Activated T-cell treated with anti-CD3 and anti-CD28 coated beads, Interleukin-2, amount 50 U/mL, for 4 hours (primary cell): ENCODE measurements at places on chromosomes 5 and 9. TPM values are rescaled to one million over a fixed set of nuclear protein-coding genes. Genes with fewer than 3 reads are reported as not detected.

DNA sequence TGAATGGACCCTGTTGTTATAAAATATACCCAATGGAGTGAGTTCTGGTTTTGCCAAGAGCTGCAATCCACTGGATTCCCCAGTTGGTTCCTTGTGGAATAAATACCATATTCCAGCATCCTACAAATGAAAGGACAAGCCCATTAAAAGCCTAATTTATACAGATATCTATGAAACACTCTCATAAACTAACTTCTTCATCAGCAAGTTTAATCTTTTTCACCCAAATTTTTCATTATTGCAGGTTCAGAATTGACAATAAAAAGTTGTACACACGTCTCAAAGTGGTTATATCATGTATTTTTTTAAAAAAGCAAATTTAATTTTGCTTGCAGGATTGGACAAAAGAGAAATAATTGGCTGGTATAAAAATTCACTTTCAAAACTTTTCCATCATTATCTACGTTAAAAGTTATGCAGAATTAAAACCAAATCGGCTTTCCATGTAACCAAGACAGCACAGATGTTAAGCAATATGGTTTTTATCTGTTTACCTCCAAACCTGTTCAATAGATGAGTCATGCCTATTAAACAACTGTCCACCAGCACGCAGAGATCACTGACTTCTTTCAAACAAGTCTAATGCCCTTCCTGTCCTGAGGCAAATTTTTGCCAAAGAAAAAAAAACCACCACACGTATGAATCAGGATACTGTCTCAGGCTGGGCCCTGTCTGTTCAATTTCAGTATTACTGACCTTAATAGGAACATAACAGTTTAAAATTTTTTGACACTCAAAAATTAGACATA lies 42.5 kb downstream of the CEMIP2 start:
- no peak for DNase-seq

DNA sequence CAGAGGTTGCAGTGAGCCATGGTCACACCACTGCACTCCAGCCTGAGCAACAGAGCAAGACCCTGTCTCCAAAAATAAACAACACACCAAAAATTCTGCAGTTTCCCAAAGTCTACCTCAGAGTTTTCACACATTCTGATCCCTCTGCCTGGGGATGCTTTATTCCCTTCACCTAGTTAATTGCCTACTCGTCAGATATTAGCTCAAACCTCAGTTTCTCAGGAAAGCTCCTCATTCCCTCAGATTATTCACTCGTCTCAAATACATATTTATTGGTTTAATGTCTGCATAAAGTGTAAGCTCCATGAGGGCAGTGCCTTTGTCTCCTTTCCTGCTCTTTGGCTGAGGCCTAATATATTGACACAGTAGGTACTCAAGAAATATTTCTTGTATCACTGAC lies 2.5 kb upstream of the MATR3 start:
- no peak for DNase-seq

DNA sequence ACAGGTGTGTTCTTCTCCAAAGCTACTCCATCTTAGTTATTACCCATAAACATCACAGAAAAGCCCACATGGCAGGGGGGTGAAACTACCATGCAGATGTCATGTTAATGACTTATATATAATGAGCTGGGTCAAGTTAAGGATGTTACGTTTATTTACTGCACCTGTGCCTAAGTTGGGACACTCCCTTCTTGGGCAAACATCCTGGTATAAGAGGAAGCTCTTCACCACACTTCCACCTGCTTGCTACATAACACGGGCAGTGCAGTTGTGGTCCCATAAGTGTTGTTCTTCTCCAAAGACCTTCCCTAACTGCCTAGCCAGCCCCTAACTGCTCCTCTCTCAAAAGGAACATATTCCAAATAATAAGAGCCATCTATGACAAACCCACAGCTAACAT lies 9.3 kb upstream of the ZCCHC9 start:
- DNase-seq = no peak

GRCh38 chr5:41127967-41128690 lies 57.0 kb upstream of the MROH2B start:
- no peak for DNase-seq

DNA sequence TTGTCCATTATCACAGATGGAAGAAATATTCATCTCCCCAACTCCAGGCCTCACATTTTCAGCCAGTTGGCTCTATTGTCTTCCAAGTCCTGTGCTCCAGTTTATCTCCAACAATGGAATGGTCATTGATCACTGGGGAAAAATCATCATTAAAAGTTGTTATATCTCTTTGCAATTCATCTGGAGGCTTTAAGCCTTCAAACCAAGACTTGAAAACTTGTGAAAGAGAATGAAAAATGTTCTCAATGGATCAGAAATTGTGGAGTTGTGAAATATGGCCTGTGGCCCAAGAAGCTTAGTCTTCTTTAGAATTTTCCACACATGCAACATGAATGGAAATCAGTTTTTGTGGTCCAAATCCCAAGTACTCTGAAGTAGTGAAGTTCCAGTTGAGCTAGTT lies 569.6 kb downstream of the EBF1 start:
- no peak for DNase-seq

DNA sequence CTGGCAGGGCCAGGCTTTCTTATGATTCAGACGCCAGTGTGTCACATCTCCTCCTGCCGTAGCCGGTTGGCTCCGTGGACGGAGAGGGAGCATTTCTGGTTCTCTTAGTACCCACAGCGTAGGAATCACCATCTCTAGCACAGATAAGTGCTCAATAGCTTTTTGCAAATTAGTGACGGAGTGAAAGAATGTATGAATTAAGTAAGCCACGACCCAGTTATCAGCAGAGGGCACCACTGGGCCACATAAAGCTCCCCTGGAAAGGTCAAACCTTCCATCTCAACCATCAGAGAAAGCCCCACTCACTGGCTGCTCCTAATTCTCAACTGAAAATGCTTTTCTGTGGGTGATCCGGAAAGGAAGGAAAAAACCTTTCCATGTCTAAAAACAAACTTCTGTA lies 317.0 kb upstream of the ADCY2 start:
- DNase-seq = no peak

Gene DBH
- not detected for total RNA-seq

Gene ITK
- total RNA-seq = 249 TPM

Gene COX7C
- total RNA-seq = 550 TPM
